ENCODE measurements at places on chromosomes 2 and 18. TPM values are rescaled to one million over a fixed set of nuclear protein-coding genes. Genes with fewer than 3 reads are reported as not detected.

Gene MAP3K19
- polyA plus RNA-seq = not detected

Gene HJURP
- polyA plus RNA-seq = 13.5 TPM

Gene SIGLEC15
- polyA plus RNA-seq = 1.5 TPM

Gene UNC80
- not detected for polyA plus RNA-seq

DNA sequence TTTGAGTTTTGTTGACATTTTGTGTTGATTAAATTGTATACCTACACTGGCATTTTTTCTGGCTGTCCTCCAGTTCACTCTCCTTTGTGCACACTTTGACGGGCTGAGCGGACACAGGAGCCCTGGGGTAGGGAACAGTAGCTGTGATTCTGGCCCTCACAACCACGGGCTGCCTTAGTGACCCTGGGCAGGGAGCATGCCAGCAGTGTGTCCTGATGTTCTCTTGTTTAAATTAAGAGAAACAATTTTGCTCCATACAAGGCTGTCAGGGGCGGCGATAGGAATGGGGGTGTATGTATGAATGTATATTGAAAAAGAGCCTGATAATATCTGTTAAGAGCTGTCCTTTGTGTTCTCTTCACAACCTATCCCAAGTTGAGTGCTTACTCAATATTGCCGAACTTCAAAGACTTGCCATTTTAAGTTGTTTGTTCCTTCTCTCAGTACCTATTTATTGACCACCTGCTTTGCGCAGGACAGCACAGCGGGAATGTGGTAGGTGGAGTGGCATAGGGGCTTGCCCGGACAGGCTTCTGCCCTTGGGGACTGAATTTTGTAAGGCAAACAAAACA, 103.7 kb upstream of the EML6 start:
- no peak for DNase-seq

DNA sequence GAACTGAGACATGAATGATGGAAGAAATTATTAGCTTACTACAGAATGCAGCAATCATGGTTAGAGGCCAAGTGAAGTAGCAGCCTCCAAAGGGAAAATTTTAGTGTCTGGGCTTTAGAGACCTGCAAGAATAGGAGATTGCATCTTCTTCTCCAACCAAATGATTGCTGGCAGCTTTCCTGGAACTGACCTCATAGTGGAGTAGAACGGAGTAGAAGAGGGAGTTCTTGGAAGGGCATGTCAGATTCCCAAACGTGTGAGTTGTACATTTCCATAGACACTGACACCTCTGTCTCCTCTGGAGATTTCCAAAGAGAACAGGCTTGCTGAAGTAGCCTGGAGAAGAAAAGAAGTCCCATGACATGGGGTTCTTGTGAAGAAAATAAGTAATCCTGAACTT, 169.8 kb upstream of the ERBB4 start:
- DNase-seq = peak; percentile 86

DNA sequence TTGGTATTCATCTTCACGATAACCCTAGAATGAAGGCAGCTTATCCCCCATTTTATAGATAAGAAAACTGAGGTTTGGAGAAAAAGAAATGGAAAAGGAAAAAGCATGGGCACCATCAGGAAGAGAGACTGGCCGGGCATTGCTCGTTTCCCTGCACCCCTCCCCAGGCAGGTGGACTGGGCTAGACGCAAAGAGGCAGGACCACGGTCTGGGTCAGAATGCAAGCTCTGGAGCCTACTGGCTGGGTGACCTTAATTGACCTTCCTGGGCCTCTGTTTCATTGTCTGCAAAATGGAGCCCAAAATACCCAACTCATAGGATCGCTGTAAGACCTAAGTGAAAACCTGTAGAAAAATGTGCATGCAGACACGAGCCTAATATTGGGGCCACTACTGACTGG, 135.3 kb upstream of the GLI2 start:
- no peak for DNase-seq

GRCh38 chr18:3450012-3450798, at the start of gene TGIF1:
Gene TGIF1 (plus strand): TSS chr18:3450172. CDS start chr18:3450490, 318 bp downstream.
- peak; percentile 85 for DNase-seq

GRCh38 chr2:197369933-197370320, 59.3 kb upstream of the ANKRD44 start:
- no peak for DNase-seq

DNA sequence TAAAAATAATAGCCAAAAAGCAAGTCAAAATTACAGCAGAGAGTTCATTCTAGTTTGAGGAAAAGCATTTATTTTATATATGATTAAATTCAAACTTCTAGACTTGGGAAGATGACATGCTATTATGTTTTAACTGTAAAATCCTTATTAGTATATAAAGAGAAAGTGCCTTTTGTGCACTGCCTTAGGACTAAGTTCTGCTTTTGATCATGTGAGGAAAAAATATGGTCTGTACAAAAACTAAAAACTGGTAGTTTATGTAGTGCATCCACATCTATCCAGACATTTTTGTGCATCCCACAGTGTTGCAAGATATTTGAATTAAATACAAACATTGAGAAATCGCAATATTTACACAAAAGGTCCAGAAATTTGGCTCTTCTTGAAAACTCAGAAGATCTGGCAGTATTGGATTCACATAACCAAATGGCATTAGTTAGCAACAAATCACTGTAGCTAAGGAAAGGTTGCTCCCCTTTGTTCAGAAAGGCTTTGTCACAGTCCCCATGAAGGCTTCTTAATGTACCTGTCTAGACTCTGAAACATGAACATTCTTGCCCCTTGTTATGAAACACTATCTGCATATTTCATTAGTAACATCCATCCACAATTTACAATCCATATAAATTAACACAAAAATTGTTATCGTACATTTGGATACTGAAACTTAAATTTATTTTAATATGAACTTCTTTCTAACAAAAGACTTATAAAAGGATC, 2.2 kb downstream of the MMADHC start:
- DNase-seq = no peak

DNA sequence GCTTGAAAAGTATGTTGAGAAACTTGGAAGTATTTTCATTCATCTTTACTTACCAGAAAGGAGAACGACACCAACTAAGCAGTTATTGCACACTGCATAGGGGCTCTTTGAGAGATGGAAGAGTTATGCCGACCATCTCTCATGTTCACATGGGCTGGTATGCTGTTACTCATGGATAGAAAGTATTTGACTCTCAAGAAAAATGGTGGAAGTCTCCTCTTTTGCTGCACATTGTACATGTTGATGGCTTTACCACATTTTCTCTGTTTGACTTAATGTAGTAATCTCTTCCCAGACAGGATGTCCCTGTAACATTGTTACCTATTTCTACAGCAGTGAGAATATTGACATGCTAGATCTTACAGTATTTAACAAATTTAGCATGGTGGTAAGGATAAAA, 23.2 kb downstream of the CAB39 start:
- DNase-seq = no peak

DNA sequence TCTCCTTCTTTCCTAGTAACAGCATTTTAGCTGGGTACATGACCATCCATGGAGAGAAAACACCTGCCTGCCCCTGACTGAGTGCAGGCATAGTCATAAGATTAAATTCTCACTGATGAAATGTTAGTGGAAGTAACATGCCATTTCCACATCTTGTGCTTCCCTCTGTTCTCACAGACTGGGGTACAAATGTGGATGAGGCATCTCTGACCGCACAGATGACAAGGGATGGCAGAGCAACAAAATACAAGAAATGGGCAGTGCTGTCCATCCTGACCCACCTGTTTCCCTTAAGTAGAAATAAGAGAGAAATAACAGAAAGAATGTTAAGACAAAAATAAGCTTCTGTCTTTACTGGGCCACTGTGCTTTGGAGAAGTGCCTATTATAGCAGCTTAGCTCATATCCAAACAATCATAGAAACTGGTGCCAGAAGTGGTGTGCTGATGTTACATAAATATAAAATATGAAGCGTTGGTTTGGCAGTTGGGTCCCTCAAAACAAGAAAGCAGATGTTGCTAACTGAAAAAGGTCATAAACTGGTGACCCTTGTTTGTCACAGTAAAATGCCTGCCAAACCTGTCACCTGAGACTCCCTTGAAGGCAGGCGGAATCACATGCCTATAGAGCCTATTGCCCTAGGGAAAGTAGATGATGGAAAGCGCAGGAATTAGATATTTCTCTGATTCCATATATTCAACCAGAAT, 72.4 kb upstream of the CCDC150 start:
- peak; percentile 34 for DNase-seq

GRCh38 chr2:137187216-137187615, 421.9 kb downstream of the THSD7B start:
- no peak for DNase-seq

DNA sequence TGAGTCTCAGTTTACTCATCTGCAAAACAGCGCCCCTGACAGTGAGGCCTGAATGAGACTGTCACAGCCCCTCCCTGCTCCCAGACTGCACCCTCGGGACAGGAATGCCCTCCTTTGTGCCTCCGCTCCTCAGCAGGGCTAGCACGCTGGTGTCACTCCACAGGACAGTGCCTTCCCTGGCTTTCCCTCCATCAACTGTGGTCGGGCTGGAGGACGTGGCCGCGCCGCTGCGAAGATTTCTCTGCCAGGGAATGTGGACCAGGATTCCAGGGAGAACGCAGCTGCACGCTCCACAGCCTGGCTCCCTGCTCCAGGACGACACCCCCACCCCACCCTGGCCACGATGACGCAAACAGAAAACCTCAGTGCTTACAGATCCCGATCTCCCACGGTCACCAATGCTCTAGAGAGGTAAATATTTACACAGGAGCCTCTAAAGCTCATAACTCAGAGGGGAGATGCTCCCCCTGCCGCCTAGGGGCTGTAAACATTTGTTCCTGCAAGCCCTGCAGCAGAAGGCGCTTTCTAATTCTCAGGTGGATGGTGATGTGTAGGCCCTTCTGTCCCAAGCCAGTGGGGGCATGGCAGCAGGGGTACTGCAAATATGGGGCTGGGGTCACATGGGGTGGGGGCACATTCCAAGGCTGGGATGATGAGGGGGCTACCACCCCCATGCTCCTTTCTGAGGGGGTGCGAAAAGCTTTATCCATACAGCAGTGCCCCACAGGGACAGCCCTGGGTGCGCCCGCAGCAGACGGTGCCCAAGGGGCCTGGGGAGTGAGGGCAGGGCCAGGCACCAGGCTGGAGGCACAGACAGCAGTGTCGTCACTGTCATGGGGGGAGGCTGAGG, 12.4 kb downstream of the HS6ST1 start:
- DNase-seq = peak; percentile 91

GRCh38 chr18:31516437-31516836, 18.5 kb downstream of the DSG2 start:
- DNase-seq = no peak

DNA sequence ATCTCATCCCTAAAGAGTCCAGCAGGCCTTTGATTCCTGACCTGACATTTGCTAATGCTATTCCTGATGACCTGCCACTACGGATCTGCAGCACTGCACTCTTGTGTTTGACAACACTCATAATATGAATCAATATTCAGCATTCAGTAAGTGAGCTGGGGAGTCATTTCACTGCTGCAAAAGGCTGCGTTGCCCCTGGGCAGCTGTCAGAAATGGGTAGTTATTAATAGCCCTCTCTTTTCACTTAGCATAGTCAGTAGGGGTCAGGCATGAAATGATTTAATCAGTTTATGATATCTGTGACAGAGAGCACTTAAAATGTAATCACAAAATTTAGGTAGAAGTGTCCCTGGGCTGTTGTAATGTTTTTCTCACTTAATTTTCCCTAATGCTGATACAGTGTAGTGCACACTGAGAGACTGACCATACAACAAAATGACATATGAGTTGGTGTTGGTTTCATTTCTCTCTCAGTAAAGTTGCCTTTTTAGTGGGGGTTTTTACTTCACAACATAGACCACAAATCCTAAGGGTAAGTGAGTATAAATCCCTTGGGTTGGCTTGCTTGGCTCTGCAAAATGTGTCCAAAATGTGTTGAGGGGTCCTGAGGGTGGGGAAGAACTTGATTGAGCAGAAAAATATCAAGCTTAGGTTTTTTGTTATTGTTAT, 184.8 kb downstream of the CAMKMT start:
- DNase-seq = no peak

DNA sequence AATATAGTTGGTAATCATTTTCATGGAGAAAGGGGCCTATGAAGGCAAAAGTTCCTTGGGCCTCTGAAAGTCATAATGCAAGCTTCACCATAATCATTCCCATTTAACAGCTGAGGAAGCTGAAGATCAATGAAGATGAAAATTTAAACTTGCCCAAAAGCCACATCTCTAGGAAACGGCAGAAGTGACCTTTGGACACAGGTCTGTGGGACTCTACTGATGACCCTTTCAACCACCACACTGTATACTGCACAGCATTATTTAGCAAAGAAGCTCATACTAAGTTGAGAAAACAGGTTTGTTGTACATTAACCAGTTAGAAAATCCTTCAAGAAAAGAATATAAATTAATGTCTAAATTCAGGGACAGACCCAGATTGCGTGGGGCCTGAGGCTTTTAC, 51.6 kb upstream of the ACTR3 start:
- no peak for DNase-seq

DNA sequence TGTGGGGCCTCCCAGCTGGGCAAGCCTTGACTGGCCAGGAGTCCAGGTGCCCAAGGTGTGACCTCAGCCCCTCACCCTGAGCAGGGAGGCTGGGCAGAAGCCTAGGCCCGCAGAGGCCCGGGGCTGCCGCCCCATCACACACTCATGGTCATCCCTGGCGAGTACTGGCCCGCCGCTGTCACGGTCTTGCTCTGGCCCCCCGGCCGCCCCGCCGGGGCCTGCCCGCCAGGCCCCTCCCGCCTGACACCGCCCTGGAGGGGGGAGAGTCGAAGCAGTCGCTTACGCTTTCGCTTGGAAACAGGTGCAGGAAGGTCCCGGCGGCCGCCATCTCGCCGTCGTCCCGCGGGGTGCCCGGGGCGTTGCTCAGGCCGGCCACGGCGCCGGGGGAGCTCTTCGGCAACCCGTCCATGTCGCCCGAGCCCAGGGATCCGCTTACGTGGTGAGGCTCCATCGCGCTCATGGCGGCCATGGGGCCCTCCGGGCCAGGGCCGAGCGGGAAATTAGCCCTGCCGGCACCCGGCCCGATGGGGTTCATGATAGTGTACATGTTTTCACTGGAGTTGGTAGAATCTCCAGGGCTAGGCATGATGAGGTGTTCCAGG, 26.6 kb upstream of the ANKRD62 start:
- DNase-seq = no peak

DNA sequence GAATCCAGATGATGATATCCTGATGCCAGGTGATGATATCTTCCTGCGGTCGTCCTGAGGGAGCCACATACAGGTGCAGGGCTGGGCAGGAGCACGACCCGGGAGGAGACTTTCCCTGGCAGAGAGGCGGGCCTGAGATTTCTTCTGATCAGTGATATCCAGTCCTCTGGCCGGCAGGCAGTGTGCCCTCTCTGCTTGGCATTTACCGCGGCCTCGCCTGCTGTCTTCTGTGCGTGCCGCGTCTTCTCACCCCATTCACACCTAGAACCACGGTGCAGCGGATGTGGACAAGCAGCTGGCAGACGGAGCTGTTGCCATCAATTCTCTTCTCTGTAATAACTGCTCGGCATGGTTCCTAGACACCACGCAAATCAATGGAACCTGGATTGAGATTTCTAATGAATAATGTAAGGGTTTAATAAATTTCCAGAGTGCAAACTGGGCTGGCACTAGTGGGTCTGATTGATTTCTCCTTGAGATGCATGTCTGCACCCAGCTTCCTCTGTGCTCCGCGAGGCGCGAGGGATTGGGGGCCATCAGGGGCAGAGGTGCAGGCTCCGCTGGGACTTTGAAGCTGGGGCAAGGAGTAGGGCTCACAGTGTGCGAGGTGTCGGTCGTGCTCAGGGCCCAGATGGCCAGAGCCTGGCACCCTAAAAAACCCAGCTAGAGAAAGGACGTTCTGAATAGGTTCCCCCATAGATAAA, 208.9 kb upstream of the HDAC4 start:
- DNase-seq = no peak

GRCh38 chr18:62242955-62243354, 55.9 kb downstream of the RELCH start:
- peak; percentile 32 for DNase-seq

- DNase-seq = peak; percentile 79
Measured at GRCh38 chr2:3728104-3729054, 25.0 kb downstream of the DCDC2C start.

GRCh38 chr2:118993392-118993752, 51.4 kb downstream of the MARCO start:
- no peak for DNase-seq
